Retina (tissue), 1 donor: ENCODE measurements at places on chromosomes 7 and 10.

DNA sequence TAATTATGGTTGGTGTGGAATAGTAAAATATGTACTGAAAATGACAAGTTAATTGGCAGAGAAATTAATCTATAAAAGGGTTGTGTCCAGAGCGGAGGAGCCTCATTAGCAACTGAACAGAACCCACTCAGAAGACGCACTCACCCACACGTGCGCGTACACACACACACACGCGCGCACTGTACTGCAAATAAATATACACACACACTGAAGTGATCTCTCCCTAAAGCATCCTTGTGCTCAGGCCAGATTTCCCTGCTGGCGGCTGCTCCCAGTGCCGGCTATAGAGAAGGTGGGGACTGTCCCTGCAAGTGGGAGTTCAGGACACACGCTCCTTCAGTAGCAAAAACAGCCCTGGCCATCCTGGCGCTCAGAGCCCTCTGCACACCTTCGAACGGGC lies 85.2 kb downstream of the CHST15 start:
- DNase-seq, result no peak

GRCh38 chr10:70084189-70084588 lies 31.5 kb downstream of the MACROH2A2 start:
- no peak for DNase-seq

- no peak for DNase-seq
Observed at GRCh38 chr7:105454095-105454747, 65.5 kb upstream of the SRPK2 start.

DNA sequence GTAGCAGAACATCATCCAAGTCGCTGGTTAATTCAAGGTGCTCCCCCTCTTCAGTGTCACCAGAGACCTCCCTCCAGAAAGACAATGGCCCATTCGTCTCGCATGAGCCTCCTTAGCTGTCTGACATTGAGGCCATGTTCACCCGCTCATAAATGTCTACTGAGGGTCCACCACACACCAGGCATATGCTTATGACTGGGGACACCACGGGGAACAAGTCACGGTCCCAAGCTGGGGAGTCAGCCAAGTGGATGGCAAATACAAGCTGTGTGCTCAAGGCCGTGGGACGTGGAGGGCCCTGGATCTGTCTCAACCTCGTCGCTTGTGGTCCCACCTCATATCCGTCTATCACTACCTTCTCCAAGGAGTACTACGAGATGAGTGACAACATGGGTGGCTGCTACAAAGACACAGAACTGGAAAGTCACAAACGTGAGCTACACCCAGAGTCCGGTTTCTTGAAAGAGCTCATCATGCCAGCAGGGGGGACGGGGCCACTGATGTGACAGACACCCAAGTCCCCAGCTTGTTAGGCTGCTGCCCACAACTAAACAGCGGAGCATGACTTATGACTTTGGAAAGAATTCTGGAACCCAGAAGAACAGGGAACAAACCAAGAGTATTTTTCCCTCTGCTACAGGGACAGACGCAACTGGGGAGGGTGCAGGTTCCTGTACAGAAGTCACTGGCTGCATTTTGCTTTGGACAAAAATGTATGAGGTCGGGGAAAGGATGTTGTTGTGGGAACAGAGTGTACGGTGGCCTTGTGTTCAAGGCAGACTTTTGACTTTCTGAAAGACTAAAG lies 189.6 kb downstream of the COBL start:
- no peak for DNase-seq

- no peak for DNase-seq
Observed at GRCh38 chr7:113582471-113582870, 336.3 kb downstream of the PPP1R3A start.

GRCh38 chr10:43304687-43305333 lies 37.9 kb upstream of the RASGEF1A start:
- DNase-seq, result peak; percentile 65

DNA sequence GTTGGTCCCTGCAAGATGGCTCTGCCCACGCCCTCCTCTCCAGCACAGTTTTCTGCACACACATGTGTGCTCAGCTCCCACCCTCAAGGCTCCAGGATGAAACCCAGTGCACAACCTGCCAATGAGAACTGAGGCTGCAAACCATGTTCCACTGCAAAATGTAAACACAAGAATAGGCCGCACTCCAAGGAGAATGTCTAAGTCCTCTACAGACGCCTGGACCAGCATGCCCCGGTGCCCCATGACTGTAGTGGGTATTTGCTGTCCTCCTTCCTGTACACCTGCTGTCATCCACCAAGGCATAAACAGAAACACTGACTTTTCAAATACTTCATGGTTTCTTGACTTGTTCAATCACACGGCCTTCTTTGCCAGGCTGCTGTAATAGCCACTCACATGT lies 72.6 kb downstream of the COBL start:
- DNase-seq, result no peak

GRCh38 chr7:10940704-10941355 lies 32.8 kb upstream of the PHF14 start:
- DNase-seq, result no peak

DNA sequence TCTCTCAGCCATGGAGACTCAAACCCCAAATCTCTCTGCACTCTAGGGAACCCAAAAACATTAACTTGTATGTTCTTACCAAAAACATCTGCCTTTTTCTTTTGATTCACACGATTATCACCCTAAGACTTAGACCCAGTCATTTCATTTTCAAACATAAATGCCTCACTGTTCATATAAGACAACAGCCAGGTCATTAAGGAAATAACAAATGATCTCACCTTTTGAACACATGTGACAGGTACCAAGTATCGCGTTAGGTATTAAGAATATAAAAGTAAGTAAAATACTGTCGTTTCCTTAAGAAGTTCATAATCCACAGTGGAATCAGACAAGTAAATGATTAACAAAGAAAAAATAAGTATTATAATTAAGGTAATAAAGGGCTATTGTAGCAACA lies 8.8 kb downstream of the TM9SF3 start:
- DNase-seq, result no peak

DNA sequence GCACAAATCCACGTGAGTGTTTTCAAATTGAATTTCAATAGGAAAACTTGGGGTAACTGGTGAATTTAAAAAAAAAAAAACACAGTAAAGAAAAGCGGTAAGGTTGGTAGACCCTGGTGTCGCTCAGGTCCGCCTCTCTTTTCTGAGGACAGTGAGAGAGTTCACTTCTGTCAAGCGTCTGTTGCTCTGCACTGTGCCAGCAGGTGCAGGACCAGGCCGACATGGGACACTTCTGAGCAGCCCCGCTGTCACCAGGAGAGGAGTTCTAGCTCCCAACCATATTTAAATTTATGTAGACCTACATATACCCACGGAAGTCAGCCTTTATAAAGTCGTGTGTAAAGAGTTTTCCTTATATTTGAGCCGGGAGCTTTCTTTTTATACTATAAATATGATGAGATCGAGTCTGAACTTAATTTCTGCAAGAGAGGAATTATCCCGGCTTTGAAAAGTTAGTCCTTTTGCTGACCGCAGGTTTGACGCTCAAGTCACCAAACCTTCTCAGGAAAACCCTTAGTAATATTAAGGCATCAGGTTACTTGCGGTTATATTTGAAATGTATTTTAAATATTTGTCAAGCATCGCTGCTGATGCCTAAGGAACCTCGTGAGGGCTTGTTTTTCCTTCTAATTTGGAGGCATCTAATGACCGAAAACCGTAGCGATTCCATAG lies 531 bp downstream of the IKZF1 start:
- DNase-seq, result peak; percentile 58

DNA sequence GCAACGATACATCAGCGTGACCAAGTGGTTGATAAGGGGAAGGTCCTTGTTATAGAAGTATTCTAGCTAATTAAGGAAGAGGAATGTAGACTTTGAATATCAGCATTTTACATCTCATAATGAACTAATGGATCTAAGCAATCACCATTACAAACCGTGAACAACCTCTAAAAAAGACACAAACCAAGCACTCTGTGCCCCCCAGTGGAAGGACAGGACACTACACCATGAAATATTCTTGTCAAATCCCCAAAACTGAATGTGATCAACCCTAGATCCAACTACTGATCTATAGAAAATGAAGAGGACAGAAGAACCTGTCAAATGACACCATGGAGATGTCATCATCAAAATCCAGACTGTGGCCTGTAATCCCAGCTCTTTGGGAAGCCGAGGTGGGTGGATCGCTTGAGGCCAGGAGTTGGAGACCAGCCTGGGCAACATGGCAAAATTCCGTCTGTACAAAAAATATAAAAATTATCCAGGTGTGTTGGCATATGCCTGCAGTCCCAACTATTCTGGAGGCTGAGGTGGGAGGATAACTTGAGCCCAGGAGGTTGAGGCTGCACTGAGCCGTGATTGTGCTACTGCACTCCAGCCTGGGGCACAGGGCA lies 111.3 kb upstream of the CARD11 start:
- no peak for DNase-seq

- peak; percentile 42 for DNase-seq
Observed at GRCh38 chr7:111763221-111763801, 201.0 kb upstream of the IMMP2L start.

GRCh38 chr7:81937091-81937490 lies 167.2 kb upstream of the HGF start:
- DNase-seq, result no peak

DNA sequence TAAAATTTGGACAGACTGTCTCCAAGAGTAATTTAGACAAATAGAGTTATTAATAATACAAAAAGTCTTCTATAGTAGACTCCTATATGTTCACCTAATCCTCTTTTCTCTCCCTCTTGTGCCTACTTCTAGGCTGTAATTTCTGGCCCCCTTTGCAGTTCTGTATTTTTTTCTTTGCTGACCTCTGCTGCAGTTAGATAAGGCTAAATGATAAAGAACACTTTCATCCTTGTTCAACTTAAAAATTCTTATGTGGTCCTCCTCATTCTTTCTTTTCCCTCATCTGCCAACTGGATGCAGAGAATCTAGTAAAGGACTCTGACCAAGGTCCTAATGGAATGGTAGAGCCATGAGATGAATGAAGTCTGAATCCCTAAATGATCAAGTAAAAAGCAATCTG lies 20.1 kb downstream of the GLCCI1 start:
- DNase-seq, result no peak

DNA sequence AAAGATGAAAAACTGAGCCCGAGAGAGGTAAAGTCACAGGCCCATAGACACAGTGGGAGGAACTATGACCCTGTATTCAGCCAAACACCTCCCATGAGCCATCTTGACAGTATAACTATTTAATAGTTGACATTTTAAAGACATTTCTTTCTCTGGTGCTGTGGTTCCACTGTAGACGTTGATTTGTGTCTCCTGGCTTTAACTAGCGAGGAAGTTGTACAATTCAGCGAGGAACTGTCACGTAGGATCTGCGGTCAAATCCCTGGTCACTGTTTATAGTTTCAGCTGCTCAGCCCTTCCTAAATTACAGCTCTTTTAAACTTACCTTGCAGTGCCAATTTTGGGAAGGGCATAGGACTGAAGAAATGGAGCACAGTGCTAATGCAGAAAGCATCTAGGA lies 7.1 kb upstream of the CELF2 start:
- no peak for DNase-seq

GRCh38 chr10:48805848-48806247 lies 121.2 kb downstream of the WDFY4 start:
- DNase-seq, result peak; percentile 27

- DNase-seq, result no peak
Observed at GRCh38 chr7:138167869-138168296, 91.6 kb downstream of the AKR1D1 start.

GRCh38 chr7:106582365-106582764 lies 78.6 kb downstream of the CCDC71L start:
- DNase-seq, result no peak

- DNase-seq, result no peak
Observed at GRCh38 chr10:48279081-48279751, 4.7 kb upstream of the FRMPD2 start.

GRCh38 chr7:156907656-156908055 lies 14.7 kb upstream of the LMBR1 start:
- no peak for DNase-seq

- DNase-seq, result no peak
Observed at GRCh38 chr7:48876087-48876486, 48.3 kb upstream of the CDC14C start.

DNA sequence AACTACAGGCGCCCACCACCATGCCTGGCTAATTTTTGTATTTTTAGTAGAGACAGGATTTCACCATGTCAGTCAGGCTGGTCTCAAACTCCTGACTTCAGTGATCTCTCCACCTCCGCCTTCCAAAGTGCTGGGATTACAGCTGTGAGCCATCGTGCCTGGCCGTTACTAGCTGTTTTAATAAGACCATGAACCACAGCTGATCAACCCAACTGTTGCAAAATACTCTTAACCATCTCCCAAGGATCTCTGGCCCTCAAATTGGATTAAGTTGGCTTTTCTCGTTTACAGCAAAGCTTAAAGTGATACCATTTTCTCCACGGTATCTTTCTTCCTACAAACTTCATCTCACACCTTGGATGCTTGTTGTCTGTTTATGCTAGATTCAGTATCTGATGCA lies 18.3 kb downstream of the ZFAND2A start:
- no peak for DNase-seq

- no peak for DNase-seq
Observed at GRCh38 chr7:53476566-53476965, 441.1 kb downstream of the POM121L12 start.

DNA sequence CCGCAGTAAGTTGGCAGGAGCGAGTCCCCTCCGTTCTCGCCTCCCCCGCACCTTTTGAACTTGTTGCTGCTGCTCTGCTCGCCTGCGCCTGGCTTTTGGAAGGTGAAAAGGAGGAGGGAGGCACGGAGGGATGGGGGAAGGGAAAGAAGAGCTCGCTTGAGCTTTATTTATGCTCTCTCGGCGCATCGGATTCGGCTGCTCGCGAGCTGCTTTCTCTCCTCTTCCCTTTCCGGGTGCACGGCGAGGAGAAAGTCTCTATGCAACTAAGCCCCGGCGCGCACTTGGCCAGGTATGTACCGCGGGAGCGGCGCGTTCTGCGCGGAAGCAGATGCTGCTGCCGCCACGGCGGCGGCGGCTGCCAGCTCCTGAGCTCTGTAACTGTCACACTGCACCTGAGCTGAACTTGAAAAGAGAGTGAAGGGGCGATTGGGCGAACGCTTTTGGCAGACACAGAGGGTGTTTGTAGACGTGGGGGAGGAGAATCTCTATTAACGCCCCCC lies 551 bp downstream of the KCND2 start:
- DNase-seq, result peak; percentile 81

- DNase-seq, result no peak
Observed at GRCh38 chr10:49365275-49365674, 30.6 kb downstream of the DRGX start.

DNA sequence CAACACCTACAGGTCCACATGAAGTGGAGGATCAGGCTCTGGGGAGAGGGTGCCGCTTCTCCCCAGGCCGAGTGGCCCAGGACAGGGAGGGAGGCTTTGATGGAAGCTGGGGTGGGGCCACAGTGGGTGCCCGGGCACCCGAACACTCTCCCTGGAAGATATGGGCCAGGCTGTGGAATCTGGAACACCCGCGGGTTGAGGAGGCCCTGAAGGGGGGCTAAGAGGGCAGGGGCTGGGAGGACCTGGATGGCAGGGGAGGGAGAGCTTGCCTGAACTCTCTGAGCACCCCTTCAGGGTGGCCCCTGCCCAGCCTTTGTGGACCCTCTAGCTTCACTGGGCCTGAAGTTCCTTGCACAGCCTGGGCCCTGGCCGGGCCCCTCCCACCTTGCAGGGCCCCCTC lies 4.5 kb upstream of the NKX6-2 start:
- peak; percentile 39 for DNase-seq
